ENCODE measurements at places on chromosomes 1 and 21.

- no peak for DNase-seq
Observed at GRCh38 chr1:118323246-118323645, 138.2 kb upstream of the SPAG17 start.

DNA sequence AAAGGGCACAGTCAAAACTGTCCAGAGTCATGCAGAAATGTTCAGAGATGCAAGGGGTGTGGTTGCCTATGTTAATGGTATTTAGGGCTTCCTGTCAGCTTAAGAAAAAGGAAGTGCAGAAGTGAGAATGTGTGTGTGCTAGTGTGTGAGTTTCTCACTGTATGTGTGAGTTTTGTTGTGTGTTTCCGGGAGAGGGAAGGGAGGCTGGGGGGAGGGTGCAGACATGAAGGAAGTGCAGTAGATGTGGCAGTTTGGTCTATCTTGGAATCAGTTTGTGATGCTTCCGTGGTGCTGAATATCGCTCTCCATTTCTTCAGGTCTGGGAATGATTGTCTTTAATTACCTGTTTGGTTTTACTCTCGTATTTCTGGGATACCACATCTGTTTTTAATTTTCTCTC lies 16.5 kb upstream of the ATP6V1G3 start:
- peak; percentile 29 for DNase-seq

- no peak for DNase-seq
Observed at GRCh38 chr1:33030575-33030974, 6.1 kb downstream of the AK2 start.

- no peak for DNase-seq
Observed at GRCh38 chr1:67780637-67781036, 52.6 kb downstream of the GNG12 start.

GRCh38 chr1:108504447-108504846 lies 54.3 kb downstream of the NBPF6 start:
- DNase-seq, result no peak

GRCh38 chr1:29789221-29789909 lies 553.0 kb downstream of the PTPRU start:
- DNase-seq, result no peak

- DNase-seq, result no peak
Observed at GRCh38 chr1:27001570-27002360, 8.3 kb downstream of the TRNP1 start.

DNA sequence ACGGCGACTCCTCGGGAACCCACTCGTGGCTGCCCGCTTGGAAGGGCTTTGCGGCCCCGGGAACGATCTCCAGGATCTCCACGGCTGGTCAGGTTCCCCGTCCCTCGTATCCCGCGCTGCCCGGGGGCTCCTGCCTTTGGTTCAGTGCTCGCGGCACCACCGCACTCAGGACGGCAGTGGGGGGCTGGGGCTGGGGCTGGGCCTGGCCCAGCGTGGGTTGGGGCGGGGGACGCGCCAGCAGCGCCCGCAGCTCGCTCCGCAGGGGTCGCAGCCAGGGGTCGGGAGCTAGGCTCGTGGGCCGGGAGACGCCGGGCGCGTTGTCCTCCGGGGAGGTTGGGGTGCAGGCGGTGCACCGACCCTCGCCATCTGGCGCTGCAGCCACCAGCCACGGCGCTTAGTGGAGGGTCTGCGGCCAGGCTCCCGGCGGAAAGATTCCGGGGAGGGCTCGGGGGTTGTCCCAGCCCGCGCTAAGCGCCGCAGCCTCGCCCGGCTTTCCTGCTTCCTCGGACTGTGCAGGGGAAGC lies 8.9 kb downstream of the SIM2 start:
- DNase-seq, result no peak

- no peak for DNase-seq
Observed at GRCh38 chr1:7186382-7187111, 401.3 kb downstream of the CAMTA1 start.

GRCh38 chr1:15051882-15052528 lies 101.5 kb upstream of the TMEM51 start:
- no peak for DNase-seq

DNA sequence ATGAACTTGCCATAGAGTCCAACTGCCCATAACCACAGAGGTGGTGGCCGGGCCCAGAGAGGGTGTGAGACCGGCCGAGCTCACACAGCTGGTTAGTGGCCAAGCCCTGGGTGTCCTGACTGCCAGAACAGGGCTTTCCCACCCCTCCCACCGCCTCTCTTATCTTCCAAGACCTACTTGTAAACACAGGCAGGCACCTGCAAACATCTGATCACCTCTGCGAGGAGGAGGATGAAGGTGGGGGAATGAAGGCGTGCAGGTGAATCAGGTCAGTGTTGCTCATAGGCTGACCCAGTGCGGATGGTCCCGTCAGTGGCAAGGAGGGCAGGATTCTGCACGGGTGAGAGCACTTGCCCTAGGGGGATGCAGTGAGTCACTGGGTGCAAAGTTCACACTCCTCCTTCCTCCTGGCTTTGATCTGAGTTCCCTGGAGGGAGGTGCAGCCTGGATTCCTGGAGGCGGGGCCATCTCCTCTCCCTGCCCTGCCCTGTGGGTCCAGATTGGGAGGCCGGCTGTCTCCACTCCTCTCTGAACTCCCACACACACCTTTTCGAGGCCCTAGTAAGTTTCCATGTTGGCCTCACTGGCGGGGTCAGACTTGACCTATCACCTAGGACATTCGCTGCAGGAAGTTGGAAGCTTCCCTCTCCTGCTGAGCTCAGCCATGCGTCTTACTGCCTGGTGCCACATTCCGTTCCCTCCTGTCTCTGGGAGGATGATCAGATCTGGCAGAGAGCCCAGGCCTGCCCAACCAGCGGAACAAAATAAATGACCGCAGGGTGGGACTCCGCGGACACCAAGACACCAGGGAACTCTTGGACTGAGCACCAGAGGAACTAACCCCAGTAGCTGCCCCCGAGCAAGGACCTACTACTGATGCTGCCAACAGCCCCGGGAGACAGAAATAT lies 7.3 kb downstream of the UQCRHL start:
- DNase-seq, result no peak

DNA sequence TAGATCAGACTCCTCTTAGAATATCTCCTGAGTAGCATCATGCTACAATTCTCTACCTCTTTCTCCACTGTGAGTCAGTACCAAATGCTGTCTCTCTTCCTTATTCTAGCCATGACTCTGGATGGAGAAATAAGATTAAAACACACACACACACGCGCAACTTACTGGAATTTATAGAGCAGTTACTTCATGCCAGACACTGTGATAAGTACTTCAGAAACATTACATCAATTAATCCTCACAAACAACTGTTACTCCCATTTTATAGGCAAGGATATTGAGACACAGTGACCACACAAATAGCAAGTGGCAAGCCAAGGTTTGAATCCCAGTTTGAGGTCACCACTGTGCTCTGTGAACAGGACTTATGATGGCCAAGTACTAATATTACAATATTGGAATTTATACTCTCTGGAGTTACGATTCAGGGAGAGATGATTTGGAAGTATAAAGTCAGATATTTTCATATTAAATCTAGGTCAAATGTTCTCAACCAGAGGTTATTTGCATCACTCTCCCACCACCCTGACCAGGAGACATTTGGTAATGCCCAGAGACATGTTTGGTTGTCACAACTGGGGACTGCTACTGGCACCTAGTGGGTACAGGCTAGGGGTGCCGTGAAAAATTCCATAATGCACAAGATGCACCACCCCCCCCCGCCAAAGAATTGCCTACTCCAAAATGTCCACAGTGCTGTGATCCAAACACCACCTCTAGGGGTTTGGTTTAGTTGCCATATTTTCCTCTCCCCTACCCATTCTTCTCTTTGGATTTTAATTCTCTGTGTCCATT lies 221.6 kb downstream of the LTN1 start:
- no peak for DNase-seq

DNA sequence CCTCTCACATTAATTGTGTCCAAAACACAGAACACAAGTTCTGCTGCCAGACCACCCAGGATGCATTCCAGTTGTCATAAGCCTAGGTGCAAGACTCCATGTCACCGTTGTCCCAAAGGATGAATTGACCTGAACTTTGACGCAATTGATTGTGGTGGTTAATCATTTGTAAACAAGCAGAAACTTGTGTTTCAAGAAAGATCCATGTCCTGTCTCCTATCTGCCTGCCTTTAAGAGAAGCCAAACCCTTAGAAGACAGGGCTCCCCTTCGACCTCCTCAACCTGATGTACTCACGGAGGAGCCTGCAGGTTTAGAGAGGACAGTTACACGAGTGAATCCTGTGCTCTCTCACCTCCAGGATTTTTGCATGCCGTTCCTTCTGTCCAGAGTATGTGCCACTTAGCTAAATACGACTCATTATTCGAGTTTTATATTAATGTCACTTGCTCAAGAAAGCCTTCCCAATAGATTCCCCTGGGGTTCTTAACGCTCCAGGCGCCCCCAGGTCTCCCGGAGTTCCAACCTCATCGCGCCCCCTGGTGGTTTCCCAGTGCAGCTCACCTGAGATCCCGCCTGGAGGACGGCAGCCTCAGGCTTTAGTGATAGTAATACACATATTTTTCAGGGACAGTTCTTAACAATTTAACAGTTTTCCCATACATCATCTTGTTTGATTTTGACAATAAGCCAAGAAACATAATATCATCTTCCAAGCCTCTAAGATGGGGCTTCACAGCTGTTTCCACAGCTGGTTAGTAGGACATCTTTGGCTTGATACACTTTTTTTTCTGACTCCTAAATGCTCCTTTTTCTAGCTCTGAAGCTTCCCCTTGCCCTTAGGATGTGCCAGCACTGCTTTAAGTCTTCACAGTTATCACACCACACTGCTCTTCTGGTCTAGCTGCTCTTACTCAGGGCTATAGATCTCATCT lies 2.4 kb upstream of the C8B start:
- DNase-seq, result no peak

DNA sequence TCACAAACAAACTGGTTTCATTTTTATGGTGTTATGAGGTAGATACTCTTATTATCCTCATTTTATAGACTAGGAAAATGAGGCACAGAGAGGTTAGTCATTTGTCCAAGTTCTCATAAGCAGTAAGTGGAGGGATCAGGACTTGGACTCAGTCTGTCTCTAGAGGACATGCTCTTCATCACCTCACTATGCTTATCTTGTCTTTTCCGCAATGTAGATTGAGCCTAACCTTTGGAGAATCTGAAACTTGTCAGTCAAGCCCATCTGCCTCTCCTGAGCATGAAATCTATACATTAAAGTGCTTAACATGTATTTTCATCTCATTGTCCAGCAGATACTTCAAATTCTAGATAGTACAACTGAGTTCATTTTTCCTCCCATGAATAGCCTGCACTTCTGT lies 11.8 kb upstream of the CDC14A start:
- DNase-seq, result no peak

- DNase-seq, result no peak
Observed at GRCh38 chr1:63795455-63795854, 21.6 kb downstream of the ROR1 start.

DNA sequence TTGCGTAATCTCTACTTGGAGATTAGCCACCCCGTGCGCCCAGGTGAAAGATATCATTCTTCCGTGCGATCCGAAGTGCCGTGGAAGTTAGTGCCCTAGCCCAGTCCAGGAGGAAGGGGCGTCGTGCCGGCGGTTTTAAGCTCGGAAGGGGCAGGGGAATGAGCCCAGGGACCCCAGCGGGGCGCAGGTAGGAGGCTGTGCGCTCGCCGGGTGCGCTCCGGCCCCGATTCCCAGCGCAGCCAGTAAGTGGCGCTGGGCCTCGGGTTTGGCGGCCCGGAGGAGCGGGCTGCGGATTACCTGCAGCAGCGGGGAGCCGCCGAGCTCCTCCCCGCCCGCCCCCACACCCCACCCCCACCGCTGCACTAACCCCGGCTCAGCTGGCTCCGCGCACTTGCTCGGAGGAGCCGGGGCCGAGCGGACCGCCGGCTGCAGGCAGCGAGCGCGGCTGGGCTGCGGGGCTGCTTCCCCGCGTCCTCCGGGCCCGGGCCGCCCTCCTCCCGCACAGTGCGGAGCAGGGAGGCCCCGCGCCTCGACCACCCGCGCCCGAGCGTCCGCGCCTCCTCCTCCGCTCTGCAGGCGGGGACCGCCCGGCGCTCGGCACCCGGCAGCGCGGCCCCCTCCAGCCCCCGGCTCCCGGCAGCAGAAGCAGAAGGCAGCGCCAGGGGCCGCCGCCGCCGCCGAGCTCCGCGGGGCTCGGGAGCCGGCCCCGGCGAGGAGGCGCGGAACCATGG lies at the start of gene RYR2:
Gene RYR2, plus strand, starts transcription at position 390 of the 731 bp plus-strand sequence. Its CDS starts 338 bp downstream, at position 728.
- DNase-seq, result no peak

GRCh38 chr21:37592496-37592895 lies 225.9 kb downstream of the DYRK1A start:
- DNase-seq, result no peak

DNA sequence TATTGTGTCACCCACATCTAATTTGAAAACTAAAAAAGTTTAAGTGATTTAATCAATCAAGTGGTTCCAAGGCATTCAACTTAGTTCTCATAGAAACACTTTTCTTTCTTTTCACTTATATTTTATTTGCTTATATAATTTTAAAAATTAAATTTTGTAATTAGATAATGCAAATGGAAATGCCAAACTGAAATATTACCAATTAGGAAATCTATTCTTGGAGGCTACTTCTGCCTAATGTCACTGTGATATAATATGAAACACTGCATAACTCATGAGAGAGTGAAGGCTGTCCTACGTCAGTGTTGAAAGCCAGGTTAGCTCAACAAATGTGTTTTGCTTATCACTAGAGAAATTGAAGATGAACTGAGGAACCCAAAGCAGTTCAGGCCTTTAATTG lies 18.3 kb upstream of the SHCBP1L start:
- no peak for DNase-seq

- DNase-seq, result no peak
Observed at GRCh38 chr1:228285661-228286504, 78.0 kb downstream of the OBSCN start.

DNA sequence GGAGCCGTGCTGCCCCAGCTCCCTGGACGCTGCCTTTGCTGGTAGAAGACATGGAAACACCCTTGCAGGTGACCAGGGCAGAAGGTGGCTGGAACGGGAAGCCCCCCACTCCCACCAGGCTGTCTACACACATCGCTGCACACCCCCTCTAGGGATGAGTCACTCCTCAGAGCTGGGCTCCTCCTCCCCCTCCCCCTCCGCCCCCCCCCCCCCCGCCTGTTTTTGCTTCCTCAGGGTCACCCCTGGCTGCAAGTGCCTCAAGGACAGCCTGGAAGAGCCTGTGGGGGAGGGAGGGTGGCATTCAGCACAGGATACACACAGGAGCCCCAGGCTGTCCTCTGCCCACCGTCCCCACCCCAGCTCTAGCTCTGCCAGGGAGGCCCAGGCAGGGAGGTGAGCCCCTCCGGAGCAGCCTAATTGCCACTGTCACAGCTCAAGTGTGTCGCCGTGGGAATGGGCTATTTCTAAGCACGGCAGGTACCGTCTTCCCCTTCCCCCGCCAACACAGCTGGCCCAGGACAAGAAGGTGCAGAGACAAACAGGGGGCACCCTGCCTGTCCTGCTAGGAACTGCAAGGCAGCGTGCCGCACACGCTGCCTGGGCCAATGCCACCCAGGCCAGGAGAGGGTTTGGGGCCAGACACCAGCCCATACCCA lies 2.5 kb downstream of the FNDC10 start:
- no peak for DNase-seq

GRCh38 chr1:61740751-61741700 lies 1.3 kb upstream of the PATJ start:
- no peak for DNase-seq

Measured in stimulated activated CD8-positive, alpha-beta memory T cell treated with anti-CD3 and anti-CD28 coated beads, Interleukin-4, amount 100 ng/mL, for 1 hour (primary cell).